Caki2 (cell line): ENCODE measurements at places on chromosomes 7 and 10. TPM values are rescaled to one million over a fixed set of nuclear protein-coding genes. Genes with fewer than 3 reads are reported as not detected.

Gene EPDR1
- total RNA-seq, result 250 and 305 TPM in 2 replicates

Gene KCNIP2
- 0.20 TPM in 1 of 2 replicates, not detected in the other for total RNA-seq

Gene FAM180A
- 0.84 TPM in 1 of 2 replicates, not detected in the other for total RNA-seq

Gene HOXA11
- total RNA-seq, result not detected in 2 replicates

Gene ASB10
- total RNA-seq, result not detected in 2 replicates

Gene CNNM1
- total RNA-seq, result 3.6 and 5.2 TPM in 2 replicates

Gene TSPAN13
- 47.5 and 57.1 TPM in 2 replicates for total RNA-seq

Gene HOXA7
- total RNA-seq, result 5.1 TPM in 1 of 2 replicates, not detected in the other

Gene DEPP1
- 0.43 and 2.8 TPM in 2 replicates for total RNA-seq

Gene ZNF775
- 8.6 and 10.2 TPM in 2 replicates for total RNA-seq

Gene ZNF735
- not detected in 2 replicates for total RNA-seq

Gene C7orf57
- 0.26 and 1.6 TPM in 2 replicates for total RNA-seq

Gene CYP3A5
- 0.49 and 6.0 TPM in 2 replicates for total RNA-seq

Gene CPA2
- total RNA-seq, result not detected in 2 replicates

Gene SRGN
- 288 and 293 TPM in 2 replicates for total RNA-seq

Gene NPC1L1
- total RNA-seq, result not detected in 2 replicates

Gene SLC16A12
- total RNA-seq, result 0.51 and 2.6 TPM in 2 replicates

Gene MBL2
- 0.17 TPM in 1 of 2 replicates, not detected in the other for total RNA-seq

Gene PKD2L1
- not detected in 2 replicates for total RNA-seq

Gene DLX5
- total RNA-seq, result 0.10 TPM in 1 of 2 replicates, not detected in the other

Gene GNAT3
- not detected in 2 replicates for total RNA-seq

Gene FOXP2
- 2.4 and 4.2 TPM in 2 replicates for total RNA-seq

Gene PLPP4
- 6.8 and 6.9 TPM in 2 replicates for total RNA-seq

Gene HABP2
- total RNA-seq, result 0.72 and 1.6 TPM in 2 replicates

Gene TRIL
- 0.20 TPM in 1 of 2 replicates, not detected in the other for total RNA-seq

Gene ADCY1
- 0.32 TPM in 1 of 2 replicates, not detected in the other for total RNA-seq

Gene CUZD1
- 2.5 TPM in 1 of 2 replicates, not detected in the other for total RNA-seq

Gene PPP1R3C
- 3.5 and 4.2 TPM in 2 replicates for total RNA-seq

Gene RAB11FIP2
- 2.2 and 7.4 TPM in 2 replicates for total RNA-seq

Gene SH2D4B
- total RNA-seq, result not detected in 2 replicates

Gene TUBAL3
- not detected in 2 replicates for total RNA-seq

Gene FFAR4
- not detected in 2 replicates for total RNA-seq

Gene CTNNA3
- not detected in 2 replicates for total RNA-seq

Gene MMRN2
- total RNA-seq, result 4.8 and 14.5 TPM in 2 replicates

Gene OR9A2
- total RNA-seq, result not detected in 2 replicates

Gene SPDYE2
- not detected in 2 replicates for total RNA-seq

Gene PPP1R17
- total RNA-seq, result not detected in 2 replicates

Gene MRLN
- total RNA-seq, result not detected in 2 replicates
